ENCODE measurements at places on chromosomes 2 and 18.

DNA sequence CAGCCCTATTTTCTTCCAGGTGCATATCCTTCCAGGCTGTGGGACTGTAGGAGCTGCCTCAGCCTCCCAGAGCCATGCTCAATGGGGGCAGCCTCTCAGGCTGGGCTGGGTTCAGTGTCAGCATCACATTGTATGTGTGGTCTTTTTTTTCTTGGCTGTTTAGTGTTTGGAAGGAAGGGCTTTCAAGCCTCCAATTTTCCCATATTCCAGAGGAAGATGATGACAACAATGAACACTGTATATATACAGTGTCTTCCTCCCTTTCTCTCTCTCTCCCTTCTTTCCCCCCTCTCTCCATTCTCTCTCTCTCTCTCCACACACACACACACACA, 326.4 kb downstream of the DYSF start:
- DNase-seq: no peak

DNA sequence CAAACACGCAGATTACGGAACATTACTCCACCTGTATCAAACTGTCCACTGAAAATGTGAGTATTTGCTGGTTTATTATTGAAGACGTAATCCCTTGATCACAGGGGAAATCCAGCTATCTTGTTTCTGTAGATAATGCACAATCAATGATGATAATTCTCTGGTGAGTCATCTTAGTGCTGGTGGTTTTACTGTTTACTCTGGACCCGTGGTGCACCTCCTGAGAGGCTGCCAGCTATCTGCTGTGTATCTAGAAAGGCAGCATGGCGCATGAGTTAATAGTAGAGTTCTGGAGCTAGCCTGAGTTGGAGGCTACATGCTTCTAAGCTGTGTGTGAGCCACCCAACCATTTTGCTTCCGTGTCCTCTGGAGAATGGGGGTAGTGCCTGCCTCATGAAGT, 6.5 kb downstream of the NCAPH start:
- peak; percentile 77 for DNase-seq

DNA sequence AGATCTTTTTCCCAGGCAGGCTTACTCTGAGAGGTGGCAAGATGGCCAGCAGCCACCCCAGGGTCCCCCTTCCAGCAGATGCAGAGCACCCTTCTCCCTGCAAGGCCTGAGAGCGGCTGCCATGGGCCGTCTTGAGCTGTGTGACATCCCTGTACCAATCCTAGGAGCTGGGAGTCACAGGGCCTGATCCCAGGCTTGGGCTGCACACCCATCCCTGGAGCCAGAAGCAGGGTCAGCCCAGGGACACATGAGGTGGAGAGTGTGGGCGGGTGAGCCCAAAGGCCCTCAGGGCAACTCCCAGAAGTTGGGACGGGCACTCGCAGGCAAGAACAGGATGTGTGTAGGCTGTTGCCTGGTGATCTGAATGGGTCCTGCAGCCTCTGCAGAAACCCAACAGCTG, 40.5 kb downstream of the CROCC2 start:
- DNase-seq: no peak

DNA sequence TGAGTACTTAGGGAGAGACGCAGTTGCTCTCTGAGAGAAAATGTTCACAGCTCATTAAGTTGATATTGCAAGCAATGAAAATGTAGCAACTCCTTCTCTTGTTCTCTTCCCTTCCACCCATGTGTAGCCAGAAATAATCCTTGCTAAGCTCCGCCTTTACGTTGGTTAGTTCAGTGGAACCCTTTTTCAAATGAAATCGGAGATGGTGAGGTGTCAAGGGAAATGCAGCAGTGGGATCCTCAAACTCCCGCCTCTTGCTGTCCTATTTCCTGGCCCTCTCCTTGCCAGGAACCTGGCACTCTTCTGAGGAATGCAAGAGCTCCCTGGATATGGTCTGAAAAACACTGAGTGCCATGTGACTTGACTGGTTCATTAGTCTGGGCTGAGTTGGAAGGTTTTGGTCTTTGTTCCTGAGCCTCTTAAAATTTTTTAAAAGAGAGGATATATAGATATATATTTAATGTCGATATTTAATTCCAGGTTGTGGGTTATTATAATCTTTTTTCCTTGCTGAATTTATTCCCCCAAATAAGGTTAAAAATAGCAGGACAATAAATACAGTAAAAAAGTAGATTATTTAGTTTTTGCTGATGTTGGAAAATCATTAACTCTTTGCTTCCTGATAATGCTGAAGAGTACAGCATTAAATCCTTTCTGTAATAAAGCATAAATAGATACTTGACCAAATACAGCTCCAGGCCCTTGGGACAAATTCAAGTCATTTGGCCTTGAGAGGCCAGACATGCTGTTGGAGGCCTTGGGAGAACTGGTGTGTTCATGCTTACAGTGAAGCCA, 116.2 kb downstream of the EML6 start:
- no peak for DNase-seq

DNA sequence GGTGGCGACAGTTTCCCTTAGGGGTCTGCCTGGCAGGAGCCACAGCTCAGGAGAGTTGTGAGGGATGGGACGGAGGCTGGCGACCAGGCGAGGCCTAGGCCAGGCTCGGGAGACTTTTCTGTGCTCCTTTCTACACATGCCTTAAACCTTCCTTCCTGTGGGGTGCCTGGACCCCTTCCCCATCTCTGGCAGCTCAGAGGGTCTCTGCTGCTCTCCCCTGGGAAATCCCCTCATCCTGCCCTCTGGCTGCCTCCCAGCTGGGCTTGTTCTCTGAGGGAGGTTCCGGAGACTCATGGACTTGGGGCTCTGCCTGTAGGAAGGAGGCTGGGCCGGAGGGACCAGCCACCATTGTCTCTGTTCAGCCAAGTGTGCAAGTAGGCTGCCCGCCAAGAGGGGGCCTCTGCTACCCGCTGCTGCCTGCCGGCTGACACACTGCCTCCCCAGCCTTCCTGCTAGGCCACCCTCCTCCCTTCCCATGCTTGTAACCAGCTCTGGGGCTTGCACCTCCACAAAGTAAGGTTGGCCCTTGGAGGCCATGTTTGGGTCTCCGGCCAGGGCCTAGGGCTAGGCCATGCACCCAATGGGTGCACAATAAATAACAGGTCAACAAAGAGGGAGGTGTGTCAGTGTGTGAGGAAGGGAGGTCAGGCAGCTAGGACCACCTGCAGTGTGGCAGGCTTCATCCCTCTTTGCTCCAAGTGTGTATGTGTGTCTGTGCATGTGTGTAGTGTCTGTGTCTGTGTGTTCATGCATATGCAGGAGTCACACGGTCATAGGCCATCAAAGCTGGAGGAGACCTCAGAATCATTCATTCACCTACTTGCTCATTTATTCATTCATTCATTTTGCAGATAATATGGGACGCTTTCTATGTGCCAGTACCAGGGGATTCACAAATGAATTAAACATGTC, 28.8 kb downstream of the PSD4 start:
- DNase-seq: no peak

DNA sequence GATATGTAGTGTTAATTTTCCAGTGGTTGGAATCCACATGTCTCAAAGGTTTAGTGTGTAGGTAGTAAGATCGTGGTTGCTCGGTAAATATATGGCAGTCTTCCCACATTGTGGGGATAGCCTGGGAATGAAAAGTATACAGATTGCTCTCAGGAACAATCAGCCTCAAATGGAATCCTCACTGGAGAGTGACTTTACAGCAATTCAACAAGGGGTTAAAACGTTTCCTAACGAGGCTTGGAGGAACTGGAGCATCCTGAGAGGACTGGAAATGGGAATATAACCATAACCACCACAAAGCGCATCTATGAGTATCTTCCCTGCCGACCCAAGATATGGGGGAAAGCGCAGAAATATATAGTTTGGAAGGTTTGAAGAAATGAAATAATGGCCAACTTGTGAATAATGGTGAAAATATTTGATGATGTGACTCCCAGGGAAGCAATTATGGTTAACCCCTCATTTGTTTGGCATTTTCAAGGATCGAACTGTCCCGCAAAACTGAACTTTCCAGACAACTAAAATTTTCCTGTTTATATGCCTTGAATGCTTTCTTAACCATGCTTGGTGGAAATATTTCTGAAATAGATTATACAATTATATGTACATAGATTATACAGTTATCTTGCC, 100.7 kb upstream of the FOSL2 start:
- no peak for DNase-seq

DNA sequence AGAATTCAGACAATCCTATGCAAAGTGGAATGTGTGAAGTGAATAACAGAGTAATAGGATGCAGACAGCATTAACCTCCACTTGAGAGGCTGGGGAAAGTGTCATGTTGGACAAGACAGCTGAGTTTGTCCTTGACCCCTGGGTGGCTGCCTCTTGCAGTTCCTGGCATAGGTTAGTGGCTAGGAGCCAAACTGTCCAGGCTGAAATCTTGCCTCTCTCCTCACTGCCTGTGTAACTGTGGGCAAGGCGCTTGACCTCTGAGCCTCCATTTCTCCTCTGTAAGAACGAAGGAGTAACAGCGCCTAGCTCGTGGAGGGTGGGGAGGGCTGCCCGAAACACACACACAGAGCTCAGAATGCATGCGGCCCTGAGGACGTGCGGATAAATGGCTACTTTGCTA, 34.8 kb upstream of the LDLRAD4 start:
- no peak for DNase-seq

GRCh38 chr2:112482309-112483041, 519 bp downstream of the TTL start:
- DNase-seq: peak; percentile 7

DNA sequence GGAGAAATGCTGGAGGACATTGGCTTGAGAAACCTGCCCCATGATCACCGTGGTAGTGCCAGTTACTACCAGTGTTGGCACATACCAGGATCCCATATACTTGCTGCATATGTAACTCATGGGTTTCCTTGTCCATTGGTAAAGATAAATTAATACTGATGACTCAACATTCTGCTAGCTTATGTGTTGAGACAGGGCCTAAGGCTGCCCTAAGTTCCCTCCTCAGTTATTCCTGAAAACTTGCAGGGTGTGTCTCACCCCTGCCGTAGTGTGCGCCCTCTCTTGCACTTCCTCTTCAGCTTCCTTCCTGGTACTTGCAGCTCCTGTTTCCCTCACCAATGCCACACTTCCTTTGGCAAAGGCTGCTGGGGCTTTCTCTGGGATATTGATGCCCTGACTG, 4.3 kb upstream of the INO80C start:
- peak; percentile 33 for DNase-seq

DNA sequence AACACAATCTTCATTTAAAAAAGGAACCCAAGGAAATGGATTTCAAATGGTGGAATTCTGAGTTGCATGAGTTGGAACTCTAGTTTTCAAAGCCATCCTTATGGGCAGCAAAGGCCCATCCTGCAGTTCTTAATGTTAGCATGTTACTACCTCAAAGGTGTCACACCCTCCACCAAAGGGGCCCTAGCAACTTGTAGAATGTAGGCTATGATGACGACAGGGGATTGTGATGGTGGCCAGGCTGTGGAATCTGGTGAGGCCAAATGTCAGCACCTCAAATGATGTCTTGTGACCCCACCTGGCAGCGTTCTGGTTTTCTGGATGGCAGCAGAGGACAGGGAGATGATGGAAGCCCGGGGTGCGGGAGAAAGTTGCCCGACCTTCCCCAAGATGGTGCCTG, at the start of gene TMEM247:
Gene TMEM247, plus strand, starts transcription at position 301 of the 400 bp plus-strand sequence.
- DNase-seq: no peak

GRCh38 chr2:163570391-163570790, 165.4 kb downstream of the FIGN start:
- DNase-seq: no peak

DNA sequence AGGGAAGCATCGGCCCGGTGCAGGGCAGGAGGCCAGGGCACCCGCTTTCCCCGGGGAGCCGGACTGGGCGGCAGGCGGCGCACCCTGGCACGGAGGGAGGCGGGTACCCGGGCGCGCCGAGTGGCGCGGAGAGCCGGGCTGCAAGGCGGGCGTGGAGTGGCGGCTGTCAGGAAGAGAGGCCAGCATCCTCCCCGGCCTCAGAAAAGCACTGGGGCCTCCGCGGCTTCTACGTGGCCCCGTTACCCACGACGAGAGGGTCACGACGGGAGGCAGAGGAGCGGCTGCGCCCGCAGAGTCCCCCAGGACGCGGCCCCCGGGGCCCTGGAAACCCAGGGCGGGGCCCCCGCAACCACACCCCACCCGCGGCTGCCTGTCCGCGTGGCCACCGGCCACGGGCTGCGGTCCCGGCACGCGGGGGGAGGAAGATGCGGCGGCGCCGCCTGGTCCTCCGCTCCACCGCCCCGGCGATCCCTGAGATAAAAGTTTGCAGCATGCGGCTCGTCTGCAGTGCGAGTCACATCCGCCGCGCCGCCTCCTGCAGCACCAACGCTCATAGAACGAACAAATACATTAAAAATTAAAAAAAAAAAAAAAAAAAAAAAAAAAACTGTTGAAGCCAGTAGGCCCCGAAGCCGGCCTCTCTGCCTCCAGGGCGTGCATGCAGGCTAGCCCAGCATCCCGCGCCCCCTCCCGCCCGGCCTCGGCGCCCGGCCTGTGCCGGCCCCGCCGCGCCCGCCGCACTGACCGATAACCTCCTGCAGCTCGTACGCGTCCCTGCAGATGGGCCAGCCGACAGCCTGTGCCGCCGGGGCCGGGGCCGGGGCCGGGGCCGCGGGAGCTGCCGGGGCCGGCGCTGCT, 683 bp downstream of the STK39 start:
- peak; percentile 85 for DNase-seq

GRCh38 chr2:157291018-157291417, 33.5 kb downstream of the GALNT5 start:
- no peak for DNase-seq

DNA sequence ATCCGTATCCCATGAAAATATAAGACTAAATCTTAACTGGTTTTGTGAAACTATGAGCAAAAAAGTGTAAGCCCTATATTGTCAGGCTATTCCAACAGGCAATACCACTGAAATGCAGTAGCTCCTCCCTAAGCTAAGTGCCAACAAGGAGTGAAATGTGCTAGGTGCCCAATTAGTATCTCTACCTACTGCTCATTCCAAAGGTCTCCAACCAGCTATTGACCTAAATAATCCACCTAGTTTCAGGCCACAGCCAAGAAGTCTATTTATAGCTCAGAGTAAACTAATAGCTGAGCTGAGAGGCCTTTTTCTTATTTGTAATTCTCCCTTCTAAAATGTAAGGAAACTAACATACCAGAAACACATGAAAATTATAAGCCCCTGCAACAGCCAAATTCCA, 482.2 kb downstream of the DCC start:
- DNase-seq: no peak

GRCh38 chr2:42652086-42652485, 83.7 kb downstream of the MTA3 start:
- peak; percentile 27 for DNase-seq

DNA sequence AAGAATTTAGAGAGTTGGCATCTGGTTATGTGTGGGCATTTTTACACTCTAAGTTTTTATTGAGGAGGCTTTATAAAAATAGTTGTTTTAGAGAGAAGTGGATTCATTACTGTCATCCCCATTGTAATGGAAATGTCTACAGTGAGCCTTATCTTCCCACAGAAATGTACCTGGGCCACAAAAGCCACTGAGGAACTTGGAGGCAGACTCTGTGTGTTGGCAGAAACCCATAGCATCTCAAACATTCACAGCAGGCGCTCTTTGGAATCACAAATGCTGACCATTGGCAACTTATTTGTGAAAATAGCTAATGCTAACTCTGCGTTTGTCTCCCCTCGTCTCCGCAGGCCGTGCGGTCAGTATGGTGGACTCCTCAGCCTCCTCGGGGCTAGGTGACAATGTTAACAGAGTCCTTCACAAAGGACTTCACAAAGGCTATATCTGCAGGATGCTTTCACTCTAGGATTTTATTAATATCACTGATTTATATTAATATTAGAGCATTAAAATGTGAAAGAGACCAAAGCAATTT, 689.1 kb upstream of the POU3F3 start:
- DNase-seq: no peak

All from CD4-positive, alpha-beta T cell treated with Interleukin-4 for 1 hour (primary cell).